T-helper 2 cell (primary cell): ENCODE measurements at places on chromosomes 7 and 10.

GRCh38 chr10:29603223-29603896, 31.4 kb downstream of the SVIL start:
- no peak for DNase-seq

GRCh38 chr10:44385696-44386441, 972 bp upstream of the CXCL12 start:
- DNase-seq = no peak

DNA sequence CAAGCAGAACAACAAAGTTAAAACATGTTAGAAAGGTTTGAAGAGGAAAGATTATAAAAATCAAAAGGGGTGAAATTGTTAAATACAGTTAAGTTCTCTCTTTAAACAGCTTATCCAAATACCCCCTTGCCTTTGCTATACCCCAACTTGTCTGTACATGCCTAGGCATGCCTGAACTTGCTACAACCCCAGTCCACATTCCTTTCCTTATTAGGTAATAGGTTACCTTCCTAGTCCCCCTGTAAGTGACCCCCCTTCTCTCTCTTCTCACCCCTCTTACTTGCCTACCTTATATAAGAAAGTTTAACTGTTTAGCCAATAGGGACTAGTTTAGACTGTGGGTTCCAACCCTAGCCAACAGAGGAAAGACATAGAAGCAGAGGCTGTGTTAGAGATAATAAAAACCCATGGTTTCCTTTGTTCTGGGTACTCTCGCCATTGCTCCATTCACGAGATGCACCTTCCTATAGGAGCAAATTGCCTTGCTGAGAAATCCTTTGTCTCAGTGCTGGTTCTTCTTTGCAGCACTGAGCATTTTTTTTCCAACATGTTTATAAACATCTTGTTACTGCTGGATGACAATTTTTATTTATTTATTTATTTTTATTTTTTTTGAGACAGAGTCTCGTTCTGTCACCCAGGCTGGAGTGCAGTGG, 282.2 kb upstream of the GALNT17 start:
- DNase-seq = no peak

DNA sequence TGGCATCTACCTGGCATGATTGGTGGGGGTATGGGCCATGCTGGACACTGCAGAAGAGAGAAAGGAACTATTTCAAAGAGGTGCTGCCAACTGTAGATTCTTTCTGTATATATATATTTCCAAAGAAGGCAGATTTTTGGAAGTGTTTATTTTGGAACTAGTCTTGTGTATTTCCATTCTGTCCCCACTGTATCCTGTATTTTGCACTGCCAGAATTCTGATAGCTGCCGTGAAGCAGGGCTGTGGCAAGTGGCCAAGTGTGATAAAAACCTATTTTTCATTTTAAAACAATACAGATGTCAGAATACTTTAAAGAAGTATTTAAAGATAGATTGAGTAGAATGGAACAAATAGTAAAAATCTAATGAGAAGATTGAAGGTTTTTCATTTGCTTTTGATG, 17.1 kb downstream of the MCU start:
- no peak for DNase-seq

- no peak for DNase-seq
These were observed 21.8 kb upstream of the MYL7 start for GRCh38 chr7:44162785-44163395.

- no peak for DNase-seq
These were observed 27.5 kb downstream of the DLG5 start for GRCh38 chr10:77899080-77899477.
